ENCODE measurements at places on chromosomes 16 and 17. TPM values are rescaled to one million over a fixed set of nuclear protein-coding genes. Genes with fewer than 3 reads are reported as not detected.

The CA5A gene
- 66.8 TPM for total RNA-seq

The TMEM204 gene
- total RNA-seq: 3.5 TPM

The CTRB1 gene
- total RNA-seq: not detected

The HOXB4 gene
- 0.65 TPM for total RNA-seq

The GNG13 gene
- not detected for total RNA-seq

The HOXB6 gene
- total RNA-seq: 0.33 TPM

The CCL17 gene
- not detected for total RNA-seq

The KRT12 gene
- not detected for total RNA-seq

The DNAAF8 gene
- total RNA-seq: 0.70 TPM

The CAPNS2 gene
- total RNA-seq: 0.42 TPM

The HEATR9 gene
- total RNA-seq: 0.08 TPM

- no peak for DNase-seq
Observed at GRCh38 chr17:21094298-21094704, 32.5 kb upstream of the DHRS7B start.

GRCh38 chr16:17206712-17207111, 264.0 kb downstream of the XYLT1 start:
- no peak for DNase-seq

DNA sequence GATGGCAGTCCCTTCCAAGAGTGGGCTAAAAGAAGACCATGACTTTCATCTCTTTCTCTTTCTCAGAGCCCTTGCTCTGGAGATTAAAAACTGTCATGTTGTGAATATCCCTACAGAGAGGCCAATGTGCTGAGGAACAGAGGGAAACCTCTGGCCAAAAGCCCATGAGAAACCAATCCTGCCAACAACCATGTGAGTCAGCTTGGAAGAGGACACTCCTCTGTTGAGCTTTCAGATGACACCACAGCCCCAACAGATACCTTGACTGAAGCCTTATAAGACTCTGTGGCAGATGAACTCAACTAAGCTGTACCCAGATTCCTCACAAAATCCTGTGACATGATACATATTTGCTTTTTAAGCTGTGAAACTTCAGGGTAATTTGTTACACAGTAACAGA, 19.6 kb downstream of the CPPED1 start:
- no peak for DNase-seq

DNA sequence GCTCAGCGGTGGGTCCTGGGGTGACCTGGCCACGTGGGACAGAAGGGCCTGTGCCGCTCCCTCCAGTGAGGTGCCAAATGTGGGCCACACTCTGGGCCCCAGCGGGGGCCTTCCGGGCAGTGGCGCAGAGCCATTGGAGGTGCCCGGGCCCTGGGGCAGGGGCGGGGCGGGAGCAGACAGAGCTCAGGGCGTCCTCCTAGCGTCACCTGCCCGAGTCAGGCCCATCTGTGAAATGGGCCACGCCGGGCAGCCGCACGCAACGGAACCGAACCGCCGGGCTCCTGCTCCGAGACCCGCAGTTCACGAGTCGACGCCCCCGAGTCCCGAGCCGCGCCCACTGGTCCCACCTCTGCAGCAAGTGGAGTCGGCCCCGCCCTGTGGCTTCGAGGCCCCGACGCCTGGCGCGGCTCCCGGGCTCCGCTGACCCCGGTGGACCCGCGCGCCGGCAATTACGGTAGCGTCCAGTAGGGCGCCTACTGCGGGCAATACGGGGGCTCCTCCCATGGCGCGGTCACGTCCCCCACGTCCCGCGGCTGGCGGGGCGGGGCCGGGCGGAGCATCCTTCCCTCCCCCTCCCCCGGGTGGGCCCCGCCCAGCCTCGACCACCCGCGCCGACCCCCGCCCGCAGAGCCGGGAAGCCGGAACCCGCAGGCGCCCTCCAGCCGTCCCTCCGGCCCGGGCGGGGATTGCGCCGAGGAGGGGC, 1.9 kb downstream of the SLC16A3 start:
- peak; percentile 77 for DNase-seq

DNA sequence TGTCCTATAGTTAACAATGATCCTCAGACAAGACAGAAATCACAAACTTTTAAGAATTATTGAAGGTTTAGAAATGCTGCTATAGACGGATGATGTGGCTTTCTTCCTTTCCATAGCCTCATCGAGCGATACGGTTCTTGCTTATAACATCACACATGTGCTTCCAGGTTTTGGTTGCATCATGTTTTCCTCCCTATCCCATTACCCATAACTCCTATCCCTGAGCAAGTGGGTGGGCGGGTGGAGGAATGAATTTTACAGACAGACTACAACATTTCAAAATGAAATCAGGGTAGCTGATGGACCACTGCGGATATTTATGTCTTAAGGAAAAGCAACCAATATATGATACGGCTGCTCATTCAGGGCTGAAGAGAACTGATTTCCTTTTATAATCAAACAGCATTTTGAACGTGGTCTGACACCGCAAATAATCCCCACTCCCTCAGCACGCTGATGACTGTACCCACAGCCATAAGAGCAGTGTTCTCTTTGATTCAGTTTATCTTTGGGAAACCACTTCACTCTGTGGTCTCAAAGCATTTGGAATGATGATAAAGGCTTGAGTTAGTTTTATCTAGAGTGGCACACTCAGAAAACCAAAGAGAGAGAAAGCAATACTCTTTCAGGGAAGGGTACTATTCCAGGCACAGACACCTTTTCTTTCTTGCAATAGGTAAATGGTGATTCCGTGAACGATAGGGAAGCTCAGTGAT, 4.6 kb upstream of the AKTIP start:
- no peak for DNase-seq

DNA sequence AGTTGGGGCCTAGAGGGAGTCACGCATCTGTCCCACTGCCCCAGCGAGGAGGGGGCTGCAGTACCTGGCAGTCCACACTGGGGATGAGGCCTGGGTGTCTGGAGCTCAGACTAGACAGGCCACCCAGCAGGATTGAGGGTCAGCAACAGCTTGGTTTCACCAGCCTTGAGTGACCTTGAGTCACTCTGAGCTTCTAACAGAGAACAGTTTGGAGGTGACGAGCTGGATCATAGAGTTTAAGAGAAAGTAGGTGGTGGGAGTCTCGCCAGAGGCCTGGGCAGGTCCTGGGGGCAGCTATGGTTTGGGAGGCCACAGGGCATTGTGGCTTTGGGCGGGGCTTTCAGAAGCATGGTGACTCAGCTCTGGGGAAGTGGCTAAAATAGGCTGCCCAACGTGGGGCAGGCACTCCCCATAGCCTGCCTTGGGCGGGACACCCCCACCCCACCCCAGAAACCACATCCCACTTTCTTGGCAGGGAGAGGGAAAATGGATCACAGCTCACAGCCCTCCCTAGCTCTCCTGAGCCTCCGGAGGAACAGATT, 20.5 kb downstream of the CDC42EP4 start:
- DNase-seq: no peak

DNA sequence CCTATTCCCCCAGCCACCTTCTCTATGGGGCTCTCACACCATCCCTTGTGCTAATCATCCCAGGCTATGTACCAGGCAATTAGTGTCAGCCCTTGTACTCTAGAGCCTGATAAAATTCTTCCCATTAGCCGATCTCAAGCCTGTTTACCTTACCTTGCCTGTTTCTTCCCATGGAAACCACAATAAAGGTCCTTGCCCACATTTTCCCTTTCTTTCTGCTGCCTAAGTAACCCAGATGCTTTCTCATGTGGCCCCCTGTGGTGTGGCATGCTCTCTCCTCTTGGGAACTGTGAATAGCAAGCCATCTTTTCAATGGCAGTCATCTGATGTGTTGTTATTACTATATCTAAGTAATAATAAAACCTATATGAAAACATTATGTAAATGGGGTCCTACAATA, 265.8 kb upstream of the ELAC2 start:
- DNase-seq: no peak

GRCh38 chr17:8944083-8944482, 21.4 kb downstream of the PIK3R5 start:
- no peak for DNase-seq

GRCh38 chr16:13994239-13995106, 74.5 kb downstream of the ERCC4 start:
- no peak for DNase-seq

DNA sequence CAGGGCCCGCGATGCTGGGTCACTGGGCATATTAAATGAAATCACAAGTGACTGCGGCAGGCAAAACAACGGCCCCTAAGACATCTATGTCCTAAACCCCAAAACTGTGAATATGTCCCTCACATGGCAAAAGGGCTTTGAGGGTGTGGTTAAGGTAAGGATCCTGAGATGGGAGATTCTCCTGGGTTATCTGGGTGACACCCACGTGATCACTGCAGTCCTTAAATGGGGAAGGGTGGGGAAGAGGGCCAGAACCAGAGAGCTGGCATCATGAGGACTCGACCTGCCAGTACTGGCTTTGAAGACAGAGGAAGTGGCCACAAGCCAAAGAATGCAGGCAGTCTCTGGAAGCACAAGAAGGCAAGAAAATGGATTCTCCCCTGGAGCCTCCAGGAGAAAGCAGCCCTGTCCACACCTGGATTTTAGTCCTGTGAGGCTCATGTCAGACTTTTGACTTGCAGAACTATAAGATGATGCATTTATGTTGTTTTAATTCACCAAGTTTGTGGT, 12.5 kb downstream of the COTL1 start:
- no peak for DNase-seq

GRCh38 chr17:73586921-73587602, 57.2 kb downstream of the SDK2 start:
- no peak for DNase-seq

GRCh38 chr17:61621317-61621716, 30.3 kb upstream of the NACA2 start:
- no peak for DNase-seq

GRCh38 chr17:78583091-78583490, 5.9 kb upstream of the DNAH17 start:
- DNase-seq: no peak

DNA sequence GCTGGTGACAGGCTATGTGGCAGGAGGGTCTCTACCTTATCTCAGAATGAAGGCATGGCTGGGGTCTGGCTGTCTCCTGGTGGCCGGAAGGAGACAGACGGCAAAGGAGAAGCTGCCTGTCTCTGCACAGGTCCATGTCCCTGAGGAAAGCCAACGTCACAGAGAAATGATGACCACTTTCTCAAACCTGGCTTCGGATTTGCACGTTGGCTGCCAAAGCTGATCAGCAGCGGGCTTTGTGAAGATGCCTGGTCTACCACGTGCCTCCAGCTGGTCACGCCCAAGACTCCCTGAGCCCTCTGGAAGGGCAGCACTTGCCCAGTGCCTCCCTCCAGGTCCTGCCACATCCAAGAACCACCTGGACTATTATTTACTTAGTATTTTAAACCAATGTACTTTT, 8.4 kb downstream of the DEXI start:
- no peak for DNase-seq

- no peak for DNase-seq
Observed at GRCh38 chr16:86325360-86325759, 185.0 kb upstream of the FOXF1 start.

GRCh38 chr16:9042533-9042932, 48.9 kb upstream of the HAPSTR1 start:
- no peak for DNase-seq

DNA sequence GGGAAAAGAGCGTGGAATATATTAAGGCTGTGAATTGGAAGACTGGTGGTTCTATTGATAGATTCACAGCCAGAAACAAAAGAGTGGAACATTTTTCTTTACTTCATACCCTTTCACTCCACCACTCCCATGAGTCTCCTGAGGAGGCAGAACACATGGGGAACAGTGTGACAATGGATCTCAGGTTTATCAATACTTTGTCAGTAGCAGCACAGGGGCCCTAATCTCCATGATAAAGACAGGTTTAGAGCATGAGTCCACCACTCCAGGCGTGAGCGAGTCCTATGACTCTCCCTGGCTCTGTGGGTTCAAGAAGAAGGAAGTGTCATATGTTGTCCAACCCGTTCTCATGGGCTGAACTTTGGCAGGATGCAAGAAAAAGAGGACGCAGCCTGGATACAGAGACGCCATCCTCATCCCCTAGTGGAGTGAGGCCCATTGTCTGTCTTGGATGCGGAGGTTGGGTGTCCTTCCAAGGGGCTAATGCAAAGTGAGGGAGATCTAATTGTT, 361.2 kb downstream of the TMEM114 start:
- no peak for DNase-seq

DNA sequence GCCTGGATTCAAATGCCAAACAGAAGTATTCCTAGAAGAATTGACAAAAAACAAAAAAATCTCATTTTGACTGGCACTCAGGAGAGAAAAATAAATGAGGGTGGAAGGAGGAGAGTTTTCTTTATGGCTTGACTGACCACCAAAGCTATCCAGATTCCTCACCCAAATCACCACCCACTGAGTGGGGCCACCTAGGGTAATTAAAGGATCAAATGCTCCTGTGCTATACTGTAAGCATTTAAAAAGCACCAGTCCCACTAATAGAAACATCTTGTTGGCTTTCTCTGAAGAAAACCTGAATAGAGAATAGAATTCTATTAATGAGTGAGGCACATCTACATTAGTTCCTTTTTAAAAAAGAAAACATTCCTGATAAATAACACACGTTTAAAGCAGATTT, 163.3 kb downstream of the ANKFN1 start:
- no peak for DNase-seq

DNA sequence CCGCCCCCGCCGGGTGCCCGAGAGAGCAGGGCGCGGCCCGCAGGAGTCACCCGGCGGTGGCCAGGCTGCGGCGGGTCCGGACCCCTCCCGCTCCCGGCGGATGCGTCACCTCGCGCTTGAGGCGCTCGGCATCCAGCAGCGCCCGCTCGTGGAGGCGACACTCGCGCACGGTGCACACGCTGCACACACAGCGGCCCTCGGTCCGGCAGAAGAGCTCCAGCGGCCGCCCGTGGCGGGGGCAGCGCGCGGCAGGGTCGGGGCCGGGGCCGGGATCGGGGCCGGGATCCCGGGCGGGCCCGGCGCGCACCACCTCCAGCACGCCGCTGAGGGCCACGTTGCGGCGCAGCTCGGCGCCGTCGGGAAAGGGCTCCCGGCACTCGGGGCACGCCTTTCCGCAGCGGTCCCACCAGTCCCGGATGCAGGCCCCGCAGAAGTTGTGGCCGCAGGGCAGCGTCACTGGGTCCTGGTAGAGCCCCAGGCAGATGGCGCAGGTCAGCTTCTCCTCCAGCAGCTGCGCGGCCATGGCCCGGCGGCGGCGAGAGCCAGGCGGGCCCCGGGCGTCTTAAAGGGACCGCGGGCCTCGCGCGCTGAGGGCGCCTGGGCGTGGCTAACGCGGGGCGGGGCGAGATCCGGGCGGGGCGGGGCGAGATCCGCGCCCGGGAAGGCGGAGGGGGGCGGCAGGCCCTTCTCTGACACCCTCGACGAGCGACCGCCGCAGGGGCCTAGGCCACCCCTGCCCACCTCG, at the start of gene TRIM65:
Gene TRIM65 (minus strand): TSS at position 537 of the 745 bp plus-strand sequence. CDS start 14 bp downstream, at position 523.
- DNase-seq: peak; percentile 87

Data from liver (tissue), 10 donors.